ENCODE measurements at places on chromosomes 3 and 15.

DNA sequence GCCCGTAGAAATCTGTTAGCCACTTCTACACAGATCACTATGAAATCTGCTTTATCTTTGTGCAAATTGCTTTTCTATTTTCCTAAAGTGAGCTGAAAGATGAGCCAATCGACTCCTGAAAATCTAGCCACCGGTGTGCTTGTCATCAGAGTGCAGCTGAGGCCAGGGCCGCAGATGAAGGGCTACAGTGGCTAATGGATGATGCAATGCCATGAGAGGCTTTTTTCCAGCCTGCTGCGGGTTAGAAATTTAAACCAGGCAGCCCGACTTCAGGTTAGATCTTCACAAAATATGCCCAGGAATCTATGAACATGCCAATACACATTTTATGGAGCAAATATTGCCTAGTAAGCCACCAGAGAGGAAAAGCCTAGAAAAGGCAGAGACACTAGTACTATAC lies 948.2 kb upstream of the CFAP20DC start:
- DNase-seq = no peak

DNA sequence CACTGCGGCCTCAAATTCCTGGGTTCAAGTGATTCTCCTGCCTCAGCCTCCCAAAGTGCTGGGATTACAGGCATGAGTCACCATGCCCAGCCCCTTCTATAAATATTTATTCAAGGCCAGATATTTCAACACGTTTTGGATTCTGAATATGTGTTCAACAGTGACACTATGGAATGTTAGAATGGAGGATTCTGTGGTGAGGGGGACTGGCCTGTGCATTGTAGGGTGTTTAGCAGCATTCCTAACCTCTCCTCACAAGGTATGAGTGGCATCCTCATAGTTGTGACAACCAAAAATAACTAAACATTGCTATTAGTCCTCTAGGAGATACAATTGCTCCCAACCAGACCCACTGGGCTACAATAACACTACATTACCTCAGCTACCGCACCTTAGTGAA lies 104.0 kb upstream of the ATP10A start:
- DNase-seq = no peak

- DNase-seq = no peak
Measured at GRCh38 chr15:38896647-38897046, 332.0 kb upstream of the RASGRP1 start.

GRCh38 chr3:24396338-24396737 lies 98.3 kb downstream of the THRB start:
- no peak for DNase-seq

All from T-cell (primary cell).